Epithelial cell of esophagus (primary cell): ENCODE measurements at places on chromosomes 1 and 21.
A peak's percentile ranks its signal among the peaks of the same experiment; 100 is the strongest.

GRCh38 chr21:36791180-36791579 lies 92.3 kb downstream of the SIM2 start:
- no peak for DNase-seq

- DNase-seq: peak; percentile 65
Observed at GRCh38 chr1:239233626-239234025, 152.7 kb upstream of the CHRM3 start.

GRCh38 chr1:204437796-204438570 lies 26.4 kb upstream of the PPP1R15B start:
- DNase-seq: no peak

- DNase-seq: no peak
Observed at GRCh38 chr1:66360285-66360724, 173.6 kb upstream of the SGIP1 start.

GRCh38 chr1:222600281-222600680 lies 10.5 kb upstream of the TAF1A start:
- no peak for DNase-seq

DNA sequence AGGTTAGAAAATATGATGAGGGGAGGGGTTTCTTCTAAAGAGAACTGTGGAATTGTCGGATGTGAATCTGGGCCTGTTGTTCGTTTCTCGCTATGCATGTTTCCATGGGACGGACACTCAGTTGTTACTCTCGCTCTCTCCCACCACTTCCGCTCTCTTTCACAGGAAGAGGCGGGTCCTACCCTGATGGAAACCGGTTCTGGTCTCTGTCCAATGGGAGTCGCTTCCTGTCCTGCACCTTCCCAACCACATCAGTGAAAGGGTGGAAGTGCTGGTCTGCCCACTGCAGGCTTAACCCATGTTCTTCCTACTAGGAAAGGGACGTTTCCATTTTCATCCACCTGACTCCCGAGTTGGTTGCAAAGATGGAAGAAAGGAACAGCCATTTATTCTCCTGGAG lies 119.4 kb downstream of the KCNJ15 start:
- DNase-seq: no peak

GRCh38 chr1:16927711-16928485 lies 6.2 kb downstream of the CROCC start:
- DNase-seq: no peak
